Stimulated activated naive CD8-positive, alpha-beta T cell treated with anti-CD3 and anti-CD28 coated beads, Interleukin-15, amount 100 ng/mL, for 72 hours (primary cell): ENCODE measurements at places on chromosomes 2 and 18.

DNA sequence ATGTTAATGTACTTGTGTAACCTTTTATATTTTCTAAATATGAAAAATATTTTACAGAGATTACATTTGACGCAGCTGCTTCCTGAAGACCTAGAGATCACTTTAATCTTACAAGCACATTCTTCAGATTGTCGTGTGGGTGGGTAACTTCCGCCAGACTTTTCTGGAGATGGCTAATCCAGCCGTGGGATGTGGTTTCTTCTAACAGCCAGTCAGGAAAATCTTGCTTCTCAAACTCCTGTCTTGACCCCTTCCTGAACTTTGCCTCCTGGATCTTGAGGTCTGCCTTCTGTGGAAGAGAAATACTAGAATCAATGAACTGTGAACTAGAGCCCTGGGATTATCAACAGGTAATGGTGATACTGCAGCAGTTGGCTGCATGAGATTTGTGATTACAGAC, 401.6 kb upstream of the TNP1 start:
- DNase-seq: no peak

GRCh38 chr2:218806346-218806978, 24.5 kb downstream of the CYP27A1 start:
- DNase-seq: peak; percentile 41

- DNase-seq: peak; percentile 78
Measured at GRCh38 chr18:23437357-23438045, 15.6 kb upstream of the RIOK3 start.

DNA sequence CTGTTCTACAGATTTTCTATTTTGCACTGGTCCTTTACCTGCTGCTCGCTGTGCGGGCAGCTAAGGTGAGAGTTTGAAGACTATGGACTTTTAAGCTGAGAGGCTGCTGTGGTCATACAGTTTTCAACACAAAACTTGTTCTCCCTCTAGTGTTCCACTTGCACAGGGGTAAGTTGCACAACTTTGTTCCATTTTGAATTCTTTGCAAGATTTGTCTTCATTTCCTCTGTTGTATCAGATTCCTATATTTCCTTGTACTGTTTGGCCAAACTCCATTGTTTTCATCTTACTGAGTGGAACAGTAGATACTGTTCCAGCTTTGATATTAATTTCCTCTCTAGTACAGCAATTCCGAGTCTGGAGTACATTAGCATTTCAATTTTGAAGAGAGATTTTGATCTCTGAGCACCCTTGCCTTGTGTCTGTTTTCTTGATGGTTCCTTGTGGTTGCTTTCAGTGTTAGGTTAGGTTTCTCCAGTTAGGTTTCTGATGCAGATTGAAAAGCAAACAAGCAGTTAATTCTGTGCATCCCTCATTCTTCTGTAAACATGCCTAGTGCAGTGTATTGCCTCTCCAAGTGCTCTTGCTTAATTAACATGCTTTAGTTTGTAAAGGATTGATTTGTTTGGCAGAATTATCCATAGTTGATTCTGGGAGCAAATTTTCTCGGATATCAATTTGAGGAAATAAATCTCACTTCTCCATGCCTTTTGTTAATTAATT, 188.8 kb downstream of the PTPRM start:
- DNase-seq: no peak

DNA sequence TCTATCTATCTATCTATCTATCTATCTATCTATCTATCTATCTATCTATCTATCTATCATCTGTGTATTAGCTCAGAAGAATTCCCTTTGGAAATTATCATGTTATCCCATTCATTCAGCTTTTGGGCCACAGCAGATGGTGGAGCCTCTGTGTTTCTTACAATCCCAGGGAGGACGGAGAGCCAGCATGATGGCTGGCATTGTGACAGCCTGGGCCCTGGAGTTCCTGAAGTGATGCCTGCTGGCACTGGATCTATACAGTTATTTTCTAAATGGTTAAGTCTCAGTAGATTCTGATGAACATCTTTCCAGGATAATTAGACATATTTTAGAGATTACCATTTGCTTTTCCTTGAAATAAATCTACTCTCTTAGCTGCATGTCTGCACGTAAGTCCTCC, 385.4 kb upstream of the NXPH2 start:
- DNase-seq: no peak

DNA sequence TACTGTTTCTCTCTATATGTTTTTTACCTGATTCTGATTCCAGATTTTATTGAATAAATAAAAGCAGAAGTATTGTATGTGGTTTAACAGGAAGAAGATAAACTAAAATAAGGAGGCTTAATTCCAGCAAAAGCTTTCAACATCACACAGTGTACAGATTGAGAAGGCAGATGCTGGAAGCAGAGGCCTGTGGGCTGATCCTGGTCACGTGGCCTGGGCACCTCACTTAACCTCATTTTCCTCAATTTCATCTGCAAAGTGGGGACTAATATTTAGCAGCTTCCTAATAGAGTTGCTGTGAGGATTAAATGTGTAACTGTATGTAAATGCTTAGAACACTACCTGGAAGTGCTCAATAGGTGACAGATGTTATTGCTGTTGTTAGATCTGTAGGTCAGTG, 58.0 kb downstream of the CDCA7 start:
- no peak for DNase-seq

- DNase-seq: no peak
Measured at GRCh38 chr2:64652231-64653108, 1.2 kb downstream of the SERTAD2 start.

GRCh38 chr2:204357286-204357685, 188.0 kb upstream of the PARD3B start:
- no peak for DNase-seq

DNA sequence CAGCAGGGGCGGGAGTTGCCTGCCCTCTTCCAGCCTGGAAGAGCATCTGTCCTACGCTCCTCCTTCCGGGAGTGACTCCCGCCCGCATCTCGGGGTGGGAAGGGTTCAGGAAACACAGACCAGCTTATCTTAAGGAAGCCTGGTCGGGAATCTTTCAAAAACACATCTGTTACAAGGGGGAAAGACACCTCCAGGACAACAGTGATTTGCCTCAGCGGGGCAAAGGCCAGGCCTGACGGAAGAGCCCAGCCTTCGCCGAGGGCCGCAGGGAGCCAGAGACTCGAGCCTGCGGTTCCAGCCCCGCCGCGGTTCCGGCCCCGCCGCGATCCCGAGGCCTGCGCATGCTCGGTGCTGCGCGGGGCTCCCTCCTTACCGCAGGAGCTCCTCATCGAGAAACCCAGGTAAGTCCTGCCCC, 38.1 kb upstream of the TGIF1 start:
- DNase-seq: no peak
